ENCODE measurements at places on chromosomes 13 and 19.

- DNase-seq: no peak
Measured at GRCh38 chr19:40444825-40445312, 734 bp upstream of the SERTAD3 start.

GRCh38 chr19:55670280-55671053 lies 4.6 kb upstream of the EPN1 start:
- DNase-seq: no peak

DNA sequence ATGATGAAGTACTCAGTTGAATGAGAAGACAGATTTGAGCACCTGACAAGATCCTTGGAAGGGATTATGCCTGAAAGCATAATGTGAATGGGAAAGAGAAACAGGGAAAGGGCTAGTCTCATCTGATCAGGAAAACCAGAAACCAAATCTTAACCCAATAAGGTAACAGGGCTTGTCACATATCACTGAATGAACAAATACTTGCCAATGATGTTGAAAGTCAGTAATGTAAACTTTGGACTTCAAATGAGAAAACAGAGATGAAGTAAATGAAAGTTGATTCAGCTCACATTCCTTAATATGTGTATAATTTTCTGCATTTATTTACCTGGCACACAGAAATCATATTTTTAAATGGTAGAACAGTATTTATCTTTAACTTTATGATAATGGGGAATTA lies 480.0 kb downstream of the KCTD12 start:
- no peak for DNase-seq

- DNase-seq: no peak
Measured at GRCh38 chr19:51948975-51949374, 21.7 kb downstream of the ZNF613 start.

GRCh38 chr19:873561-874041 lies 14.1 kb downstream of the CFD start:
- DNase-seq: no peak

GRCh38 chr13:95197548-95197947 lies 103.7 kb downstream of the ABCC4 start:
- no peak for DNase-seq

DNA sequence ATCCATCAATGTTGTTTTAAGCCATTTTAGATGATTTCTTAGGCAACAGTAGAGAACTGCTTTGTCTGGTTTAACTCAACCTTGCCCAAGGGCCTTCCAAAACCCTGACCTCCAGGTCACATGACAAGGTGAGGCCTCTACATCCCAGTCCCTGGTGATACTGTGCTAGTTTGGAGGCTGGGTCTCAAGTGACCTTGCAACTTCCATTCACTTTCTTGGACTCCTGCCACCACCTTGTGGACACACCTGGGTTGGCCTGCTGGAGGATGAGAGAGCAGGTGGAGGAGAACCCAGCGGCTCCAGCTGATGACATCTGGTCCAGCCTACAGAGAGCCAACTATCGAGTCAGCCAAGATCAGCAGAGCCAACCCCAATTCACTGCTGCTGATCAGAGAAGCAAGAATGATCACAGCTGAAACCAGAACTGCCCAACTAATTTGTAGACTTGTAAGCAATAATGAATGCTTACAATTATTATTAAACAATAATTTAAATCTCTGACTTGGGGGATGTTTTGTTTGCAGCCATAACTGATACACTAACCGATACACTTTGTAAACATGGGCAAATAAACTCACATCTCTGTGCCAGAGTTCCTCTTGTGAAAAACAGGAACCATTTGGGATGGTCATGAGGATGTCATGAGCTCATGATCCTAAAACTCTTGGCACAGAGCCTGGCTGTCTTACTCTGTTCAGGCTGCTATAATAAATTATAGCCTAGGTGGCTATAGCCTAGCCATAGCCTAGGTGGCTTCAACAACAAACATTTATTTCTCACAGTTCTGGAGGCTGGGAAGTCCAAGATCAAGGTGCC lies 11.5 kb downstream of the FAM187B start:
- no peak for DNase-seq

- DNase-seq: no peak
Measured at GRCh38 chr19:16229322-16229641, 31.6 kb downstream of the AP1M1 start.

GRCh38 chr13:106548064-106548696 lies 12.7 kb upstream of the EFNB2 start:
- no peak for DNase-seq

DNA sequence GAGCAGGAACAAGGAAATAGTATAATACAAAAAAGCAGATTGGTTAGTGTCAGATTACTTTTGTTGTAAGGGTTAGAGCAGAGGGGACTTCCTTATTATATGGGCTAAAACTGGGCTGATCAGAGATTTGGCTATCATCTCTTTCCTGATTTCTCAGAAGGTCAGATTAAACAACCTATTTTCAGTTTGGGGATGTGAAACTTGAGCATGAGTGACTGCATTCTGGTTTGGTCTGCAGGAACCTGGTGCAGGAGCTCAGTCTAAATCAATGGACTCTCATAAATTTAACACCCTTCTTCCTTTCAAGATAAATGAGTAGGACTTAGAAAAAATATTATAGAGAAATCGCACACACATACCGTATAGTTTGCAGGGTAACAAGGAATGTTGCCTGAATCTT lies 12.9 kb upstream of the RFXAP start:
- no peak for DNase-seq

DNA sequence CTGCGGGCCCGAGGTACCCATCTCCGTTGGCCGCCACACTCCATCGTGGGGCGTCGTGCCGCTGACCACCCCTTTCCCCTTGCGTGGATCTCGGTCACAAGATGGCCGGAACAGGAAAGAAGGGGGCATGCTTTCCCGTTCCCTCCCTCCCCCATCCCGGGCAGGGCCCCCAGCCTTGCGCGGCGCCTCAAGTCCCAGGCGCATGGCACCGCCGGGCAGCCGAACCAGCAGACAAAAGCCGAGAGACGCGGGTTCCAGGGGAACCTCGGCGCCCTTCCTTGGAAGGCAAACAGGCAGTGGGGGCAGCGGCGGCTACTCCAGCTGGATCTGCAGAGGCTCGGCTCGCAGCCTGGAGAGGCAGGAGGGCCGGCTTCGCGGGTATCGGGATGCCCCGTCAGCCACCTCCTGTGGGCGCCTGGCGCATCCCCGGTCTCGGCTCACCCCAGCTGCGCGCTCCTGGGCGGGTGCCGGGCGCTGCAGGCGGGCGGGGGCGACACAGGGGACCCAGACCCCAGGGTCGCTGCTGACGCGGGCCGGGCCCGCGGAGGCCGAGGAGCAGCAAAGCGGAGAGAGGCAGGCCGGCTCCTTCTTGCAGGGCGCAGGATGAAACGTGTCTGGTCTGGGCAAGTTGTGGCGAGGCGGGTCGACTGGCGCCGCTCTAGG lies 439 bp downstream of the DZIP1 start:
- DNase-seq: no peak

DNA sequence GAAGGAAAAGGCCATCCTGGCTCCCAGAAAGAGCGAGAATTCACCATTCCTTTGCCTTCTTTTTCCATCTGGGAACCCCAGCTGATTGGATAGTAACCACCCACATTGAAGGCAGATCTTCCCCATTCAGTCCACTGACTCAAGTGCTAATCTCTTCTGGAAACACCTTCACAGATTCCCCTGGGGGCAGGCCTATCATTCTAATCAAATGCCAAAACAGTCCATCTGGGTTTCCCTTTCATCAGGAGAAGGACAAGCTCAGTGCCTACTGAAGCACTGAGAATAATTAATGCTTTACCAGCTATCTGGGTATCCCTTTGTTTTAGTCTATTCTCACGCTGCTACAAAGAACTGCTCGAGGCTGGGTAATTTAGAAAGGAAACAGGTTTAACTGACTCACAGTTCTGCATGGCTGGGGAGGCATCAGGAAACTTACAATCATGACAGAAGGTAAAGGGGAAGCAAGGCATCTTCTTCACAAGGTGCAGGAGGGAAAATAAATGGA lies 293.2 kb downstream of the ENOX1 start:
- no peak for DNase-seq

- no peak for DNase-seq
Measured at GRCh38 chr13:76976490-76976889, 15.4 kb upstream of the CLN5 start.

GRCh38 chr13:97246596-97247158 lies 24.5 kb downstream of the MBNL2 start:
- DNase-seq: no peak

GRCh38 chr19:14411161-14411937 lies 7.8 kb downstream of the DDX39A start:
- no peak for DNase-seq

GRCh38 chr13:102571075-102571474 lies 25.7 kb upstream of the TPP2 start:
- no peak for DNase-seq

DNA sequence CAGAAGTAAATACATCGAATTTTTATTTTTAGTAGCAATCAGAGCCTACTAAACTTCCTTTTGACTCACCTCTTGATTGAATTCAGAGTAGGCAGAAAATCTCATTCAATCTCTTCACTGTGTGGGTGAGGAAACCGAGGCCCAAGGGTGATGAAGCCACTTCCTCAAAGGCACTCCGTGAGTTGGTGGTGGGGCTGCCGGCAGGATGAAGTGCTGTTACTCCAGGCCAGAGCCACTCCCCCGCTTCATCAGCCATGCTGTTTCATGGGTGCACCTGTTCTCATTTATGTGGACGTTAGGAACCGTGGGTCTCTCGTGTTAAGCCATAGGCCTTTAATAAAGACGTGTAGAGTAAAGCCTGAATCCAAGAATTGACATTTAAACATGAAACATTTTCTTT lies 13.2 kb downstream of the ING1 start:
- no peak for DNase-seq

DNA sequence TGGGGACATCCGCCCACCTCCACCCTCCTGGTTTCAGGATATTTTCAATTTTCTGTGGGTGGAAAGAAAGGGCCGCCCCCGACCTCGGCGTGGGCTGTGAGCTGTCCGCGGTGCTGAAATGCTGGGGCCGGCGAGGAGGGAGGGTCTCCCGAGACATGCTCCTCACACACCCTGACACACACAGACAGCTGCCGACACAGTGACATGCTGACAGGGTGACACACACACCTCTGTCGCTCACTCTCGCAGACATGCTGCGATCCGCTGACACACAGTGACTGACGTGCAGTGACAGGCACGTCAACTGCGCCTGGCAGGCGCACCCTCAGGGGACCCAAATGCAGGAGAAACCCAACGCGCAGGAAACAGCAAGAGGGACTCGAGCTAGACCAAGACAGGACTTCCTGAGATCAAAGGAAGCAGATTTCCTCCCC lies 25.1 kb upstream of the MEIS3 start:
- DNase-seq: no peak

DNA sequence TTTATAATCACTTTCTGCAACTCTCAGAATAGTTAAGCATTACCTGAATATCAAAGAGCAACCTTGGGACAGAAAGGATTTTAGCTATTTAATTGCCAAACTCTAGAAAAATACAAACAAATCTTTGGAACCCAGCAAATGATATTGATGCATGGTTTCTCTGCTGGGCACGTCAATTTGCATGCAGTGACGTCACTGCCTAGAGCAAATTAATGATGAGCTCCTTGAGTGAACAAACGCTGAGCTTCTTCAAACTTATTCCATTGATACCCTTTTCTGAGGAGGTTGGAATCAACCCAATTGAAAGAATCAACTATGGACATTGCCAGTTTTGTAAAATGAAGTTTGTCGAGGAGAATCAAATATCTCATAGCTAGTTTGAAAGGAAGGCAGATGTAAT lies 259.9 kb upstream of the SOX21 start:
- no peak for DNase-seq

DNA sequence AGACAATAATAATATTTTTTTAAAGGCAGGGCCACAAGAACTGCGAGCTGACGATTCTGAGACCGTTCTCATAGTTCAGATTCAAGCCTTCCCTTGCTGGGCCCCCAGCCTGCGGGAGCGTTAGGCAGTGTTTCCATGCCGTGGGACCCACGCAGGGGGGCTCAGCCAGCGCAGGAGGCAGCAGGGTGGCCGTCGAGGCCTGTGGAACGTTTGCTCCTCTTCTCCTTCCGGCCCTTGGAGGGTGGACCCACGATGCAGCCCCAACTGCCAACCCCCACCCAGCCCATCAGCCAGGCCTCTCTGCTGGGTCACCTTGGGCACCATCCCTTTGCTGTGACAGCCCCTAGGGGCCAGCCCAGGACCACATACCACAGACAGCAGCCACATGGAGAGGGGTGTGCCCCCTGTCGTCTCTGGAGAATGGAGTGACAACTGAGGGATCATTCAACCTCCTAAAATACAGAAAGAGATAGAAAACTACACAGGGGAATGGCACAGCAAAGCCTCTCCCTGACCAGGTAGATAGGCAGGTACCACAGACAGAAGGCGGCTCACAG lies 46.8 kb downstream of the PDCD5 start:
- no peak for DNase-seq

GRCh38 chr19:50764409-50764808 lies 5.9 kb upstream of the GPR32 start:
- DNase-seq: no peak

DNA sequence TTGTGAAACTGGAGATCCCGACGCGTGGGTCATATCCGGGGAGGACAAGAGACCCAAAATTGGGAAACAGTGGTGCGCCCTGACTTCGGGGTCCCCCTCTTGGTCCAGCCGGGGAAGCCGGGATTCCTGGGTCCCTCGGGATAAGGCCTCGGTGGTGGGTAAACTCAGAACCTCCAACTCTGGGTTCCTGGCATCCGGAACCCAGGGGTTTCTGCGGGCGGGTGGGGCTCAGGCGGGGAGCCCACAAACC lies 688 bp downstream of the ZFP36 start:
- DNase-seq: no peak

GRCh38 chr19:17289489-17289888 lies 7.8 kb downstream of the ANKLE1 start:
- DNase-seq: no peak

DNA sequence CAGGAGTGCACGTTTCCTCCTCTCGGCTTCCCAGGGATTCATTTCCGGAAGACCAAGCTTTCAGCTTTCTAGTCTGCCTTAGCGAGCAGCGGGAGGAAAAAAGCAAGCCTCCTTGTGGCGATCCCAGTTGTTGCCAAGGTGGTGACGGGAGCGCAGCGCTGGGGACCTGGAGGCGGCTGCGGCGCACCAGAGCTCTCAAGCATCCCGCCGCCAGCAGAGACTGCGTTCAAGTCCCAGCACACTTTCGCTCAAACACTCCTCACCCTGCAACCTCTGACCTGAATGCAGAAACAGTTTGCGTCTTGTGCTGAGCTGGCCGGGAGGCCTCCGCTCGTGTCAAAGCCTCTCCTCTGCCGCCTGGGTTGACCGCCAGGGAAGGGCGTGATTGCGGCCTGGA lies 4.9 kb downstream of the GSX1 start:
- no peak for DNase-seq

Data from stimulated activated CD4-positive, alpha-beta T cell treated with anti-CD3 and anti-CD28 coated beads, Interleukin-1b, Interleukin-23, amount 100 ng/mL, for 1 hour (primary cell).